Stimulated activated CD4-positive, alpha-beta T cell treated with anti-CD3 and anti-CD28 coated beads, Interleukin-1b, Interleukin-23, amount 100 ng/mL, for 1 hour (primary cell): ENCODE measurements at places on chromosomes 7 and 10.

DNA sequence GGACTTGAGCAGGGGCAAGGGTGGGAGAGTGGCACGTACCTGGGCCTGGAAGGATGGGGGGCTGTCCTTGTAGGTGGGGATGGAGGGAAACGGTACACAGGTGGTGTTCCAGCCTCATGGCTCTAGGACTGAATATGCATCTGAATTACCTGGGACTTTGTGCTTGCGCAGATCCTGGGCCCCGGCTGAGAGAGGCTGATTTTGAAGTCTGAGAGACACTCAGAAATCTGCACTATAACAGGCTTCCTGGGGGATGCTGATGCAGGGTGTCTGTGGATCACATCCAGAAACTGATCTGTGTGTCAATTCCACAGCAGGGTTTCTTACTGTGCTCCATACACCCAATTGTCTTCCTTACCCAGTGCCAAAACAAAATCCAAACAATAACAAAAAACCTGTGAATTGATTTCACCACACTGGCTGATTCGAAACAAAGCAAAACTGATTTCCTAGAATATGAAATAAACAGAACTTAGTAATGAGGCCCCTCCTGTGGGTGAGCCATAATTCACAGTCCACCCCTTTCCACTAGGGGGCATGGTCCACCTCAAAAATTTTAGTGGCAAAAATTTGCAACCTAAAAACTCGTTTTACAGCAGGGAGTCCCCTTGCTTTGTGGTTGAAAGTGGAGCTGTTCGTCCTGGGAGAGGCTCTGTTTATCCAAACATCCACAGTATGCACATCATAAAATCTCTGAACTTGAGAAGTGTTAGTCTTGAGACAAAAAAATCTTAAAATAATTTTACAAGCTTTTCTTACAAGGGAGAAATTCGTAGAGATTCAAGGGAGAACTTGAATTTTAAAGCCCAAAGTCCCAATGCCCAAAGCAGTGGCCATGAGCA is 32.0 kb upstream of the PLEKHA1 start:
- peak; percentile 38 for DNase-seq

GRCh38 chr10:103717341-103718246 is 137.8 kb downstream of the SH3PXD2A start:
- no peak for DNase-seq

GRCh38 chr7:64914557-64914956 is 11.5 kb downstream of the ZNF273 start:
- DNase-seq = no peak

DNA sequence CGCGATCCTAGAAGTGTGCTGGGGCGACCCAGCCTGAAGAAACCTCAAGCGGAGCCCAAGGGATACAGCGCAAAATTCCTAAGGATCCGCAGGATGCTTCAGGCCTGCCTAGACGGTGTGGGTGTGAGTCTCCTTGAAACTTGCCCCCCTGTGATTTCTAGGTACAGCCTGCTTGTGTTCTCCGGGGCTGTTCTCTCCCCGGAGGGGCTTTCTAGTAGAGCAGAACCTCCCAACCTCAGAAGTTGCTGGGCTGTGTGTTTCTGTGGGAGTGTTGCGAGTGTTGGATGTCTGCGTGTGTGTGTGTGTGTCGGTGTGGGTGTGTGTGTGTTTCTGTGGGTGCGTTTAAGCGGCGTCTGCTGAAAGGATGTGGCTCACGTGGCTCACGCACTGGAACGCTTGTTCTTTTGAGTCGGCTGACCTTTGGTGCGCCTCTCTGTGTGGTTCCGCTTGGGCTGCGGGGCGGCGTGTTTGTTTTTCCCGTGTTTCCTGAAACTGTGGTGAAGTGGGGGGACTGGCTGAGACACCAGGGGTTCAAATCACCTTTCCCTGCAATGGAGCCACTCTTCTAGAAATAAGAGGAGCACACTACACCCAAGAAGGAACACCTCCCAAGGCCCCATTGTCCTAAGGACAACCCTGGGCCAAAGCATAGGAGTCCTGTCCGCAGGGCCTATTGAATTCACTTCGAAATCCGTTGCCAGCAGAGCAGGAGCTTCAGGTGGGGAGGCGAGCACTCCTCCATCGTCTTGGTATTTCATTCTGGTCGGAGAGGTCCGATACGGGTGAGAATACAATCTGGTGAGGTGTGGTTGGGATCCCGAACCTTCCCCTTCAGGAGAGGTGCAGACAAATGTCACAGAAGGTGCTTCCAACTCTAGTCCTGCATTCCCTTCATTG is 25.1 kb upstream of the ZNF273 start:
- no peak for DNase-seq

DNA sequence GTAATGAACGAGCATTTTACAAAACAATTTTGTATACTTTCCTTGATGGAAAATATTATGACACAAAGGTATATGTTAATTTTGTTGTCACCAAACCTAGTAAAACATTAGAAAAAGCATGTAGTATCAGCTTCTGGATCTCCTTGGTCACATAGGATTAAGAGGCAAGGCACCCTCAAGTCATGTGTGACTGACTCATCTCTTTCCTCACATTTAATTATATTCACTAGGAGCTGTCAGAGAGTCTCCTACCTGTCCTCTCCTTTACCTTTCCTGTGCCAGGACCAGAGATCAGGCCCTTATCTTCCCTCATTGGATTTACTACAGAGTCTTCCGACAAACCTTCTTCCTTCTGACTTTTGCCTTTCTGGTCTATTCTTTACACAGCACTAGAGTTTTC is 111.3 kb upstream of the RPA3 start:
- no peak for DNase-seq

DNA sequence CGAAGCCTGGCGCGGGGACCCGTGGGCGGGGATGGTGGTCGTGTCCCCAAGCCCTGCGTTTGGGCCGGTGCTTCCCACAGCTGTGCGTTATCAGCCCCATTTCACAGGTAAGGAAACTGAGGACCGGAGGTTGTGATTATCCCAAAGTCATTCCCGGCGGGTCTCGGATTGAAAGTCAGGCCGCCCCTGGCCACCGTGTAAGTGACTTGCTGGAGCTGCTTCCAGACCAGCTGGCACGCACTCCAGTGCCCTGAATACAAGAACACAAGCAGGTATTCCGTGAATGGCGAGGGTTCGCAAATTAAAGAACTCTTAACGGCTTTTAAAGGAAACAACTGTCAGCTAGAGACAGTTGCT is 675 bp upstream of the ATE1 start:
- DNase-seq = peak; percentile 32

DNA sequence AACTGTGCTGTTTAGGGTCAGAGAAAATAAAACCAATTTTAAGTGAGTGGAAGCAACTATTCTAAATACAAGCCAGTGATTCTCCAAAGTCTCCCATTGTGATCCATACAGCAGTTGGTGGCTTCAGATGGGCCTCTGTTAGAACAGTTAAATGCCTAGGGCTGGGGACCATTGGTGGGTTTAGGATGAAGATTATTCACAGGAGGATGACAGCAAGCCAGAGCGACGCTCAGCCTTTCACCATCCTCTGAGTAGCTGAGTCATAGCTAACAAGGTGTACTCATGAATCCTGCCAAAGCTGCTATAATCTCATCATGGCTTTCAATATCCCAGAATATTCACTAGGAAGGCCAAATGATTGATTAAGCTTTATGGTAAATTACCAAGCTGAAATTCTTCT is 39.6 kb downstream of the STARD3NL start:
- DNase-seq = no peak

- no peak for DNase-seq
These were observed 338.5 kb downstream of the SEMA3D start for GRCh38 chr7:84848219-84848973.

DNA sequence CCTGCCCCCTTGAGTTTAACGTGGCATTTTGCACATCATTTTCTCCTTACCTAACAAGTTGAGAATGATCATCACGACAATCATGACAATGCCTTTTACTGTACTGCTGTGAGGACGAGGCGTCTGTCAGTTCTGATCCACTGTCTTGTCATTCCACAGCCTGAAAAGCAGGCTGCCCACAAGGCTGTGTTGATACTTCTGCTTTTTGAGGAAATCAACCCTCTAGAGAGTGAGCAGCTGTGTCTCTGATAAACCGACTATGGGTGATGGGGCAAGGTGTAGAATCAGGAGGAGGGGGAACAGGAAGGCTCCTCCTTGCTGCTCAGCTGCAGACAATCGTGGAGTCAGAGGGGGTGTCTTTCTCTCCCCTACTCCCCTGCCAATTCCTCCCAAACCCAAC is 30.6 kb upstream of the C10orf120 start:
- DNase-seq = no peak

GRCh38 chr10:121891103-121891502 is 36.7 kb downstream of the ATE1 start:
- no peak for DNase-seq

GRCh38 chr10:61971003-61971325 is 69.5 kb downstream of the ARID5B start:
- no peak for DNase-seq

- no peak for DNase-seq
These were observed 40.2 kb upstream of the ZMIZ1 start for GRCh38 chr10:79028451-79029010.

DNA sequence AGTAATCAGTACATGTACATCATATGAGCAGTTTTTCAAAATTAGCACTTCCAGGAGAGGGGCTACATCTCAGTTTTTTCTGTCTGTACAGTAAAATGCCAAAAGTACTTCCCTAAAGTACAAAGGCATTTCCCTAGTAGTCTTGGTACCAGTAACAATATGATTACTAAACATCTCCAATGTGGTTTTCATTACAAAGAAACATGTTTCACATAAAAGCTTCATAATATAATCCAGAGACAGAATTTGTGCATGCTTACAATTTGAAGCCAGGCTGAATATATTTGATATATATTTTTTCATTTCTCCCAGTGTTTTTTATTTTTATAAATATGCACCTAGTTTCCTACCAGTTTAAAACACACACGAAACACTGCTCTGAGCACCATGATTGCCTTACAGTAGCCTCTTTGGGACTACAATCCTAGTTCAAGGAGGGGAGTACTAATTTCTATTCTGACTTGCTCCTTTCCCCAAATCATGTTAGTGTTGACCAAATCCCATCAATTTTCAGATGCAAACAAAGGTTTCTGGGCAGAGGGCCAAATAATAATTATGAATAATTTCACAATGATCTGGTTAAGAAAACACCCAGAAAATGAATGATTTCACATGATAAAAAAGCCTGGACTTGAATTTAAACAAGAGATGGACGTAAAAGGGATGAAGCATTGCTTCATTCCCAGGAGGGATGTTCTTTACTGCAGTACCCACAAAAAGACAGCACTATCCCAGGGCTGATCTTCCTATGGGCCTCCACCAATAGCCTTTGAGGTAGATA is 201.3 kb downstream of the SLC25A13 start:
- DNase-seq = no peak

DNA sequence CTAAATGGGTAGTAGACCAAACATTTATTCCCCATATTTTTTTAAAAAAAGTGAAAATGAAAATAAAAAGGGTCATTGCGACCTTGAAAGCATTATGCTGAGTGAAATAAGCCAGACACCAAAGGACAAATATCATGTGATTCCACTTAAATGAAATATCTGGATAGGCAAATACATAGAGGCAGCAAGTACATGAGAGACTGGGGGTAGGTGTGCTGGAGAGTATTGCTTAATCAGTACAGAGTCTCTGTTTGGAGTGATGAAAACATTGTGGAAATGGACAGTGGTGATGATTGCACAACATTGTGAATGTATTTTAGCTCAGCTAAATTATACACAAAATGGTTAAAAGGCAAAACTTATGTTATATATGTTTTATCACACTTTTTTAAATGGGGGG is 169.4 kb downstream of the AKR1D1 start:
- no peak for DNase-seq

DNA sequence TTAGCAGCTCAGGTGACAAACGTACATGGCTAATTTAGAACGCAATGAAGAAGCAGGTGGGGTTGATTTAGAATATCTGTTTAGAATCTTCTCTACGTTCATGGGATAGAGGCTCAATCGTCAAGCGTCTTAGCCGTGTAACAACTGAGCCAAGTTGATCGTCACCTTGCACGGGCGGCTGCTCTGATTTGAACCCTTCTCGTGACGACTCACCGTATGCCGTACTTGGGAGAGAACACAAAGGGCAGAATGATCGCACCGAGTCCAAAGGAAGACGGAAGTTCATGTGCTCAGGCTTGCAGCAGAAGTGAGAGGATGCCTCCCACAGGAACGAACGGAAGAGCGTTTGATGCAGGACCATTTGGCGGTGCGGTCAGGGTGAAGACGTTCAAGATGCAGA is 108.3 kb upstream of the TCERG1L start:
- DNase-seq = no peak

- DNase-seq = no peak
These were observed 54.0 kb downstream of the DOCK4 start for GRCh38 chr7:112152186-112152585.

- no peak for DNase-seq
These were observed 868 bp downstream of the RFC2 start for GRCh38 chr7:74253331-74253730.

- DNase-seq = no peak
These were observed 77.7 kb upstream of the GPR37 start for GRCh38 chr7:124843336-124843735.

GRCh38 chr7:113639221-113639620 is 279.6 kb downstream of the PPP1R3A start:
- no peak for DNase-seq

- no peak for DNase-seq
These were observed 121.0 kb downstream of the NEURL1 start for GRCh38 chr10:103614306-103615158.

- DNase-seq = no peak
These were observed 395.7 kb upstream of the NRG3 start for GRCh38 chr10:81479316-81479715.
